ENCODE measurements at places on chromosomes 11 and 22. TPM values are rescaled to one million over a fixed set of nuclear protein-coding genes. Genes with fewer than 3 reads are reported as not detected.

- H3K4me3 ChIP-seq = no peak overlapping the region
- H3K36me3 ChIP-seq = no peaks in the 10 kb centered on the region
- no peak for DNase-seq
- H3K27ac ChIP-seq = no peak overlapping the region
- no peaks in the 10 kb centered on the region for H3K4me1 ChIP-seq
- no peaks in the 10 kb centered on the region for H3K27me3 ChIP-seq
These were observed 9.0 kb downstream of the SCN3B start for GRCh38 chr11:123645286-123645975.

- no peaks in the 10 kb centered on the region for H3K4me1 ChIP-seq
- H3K36me3 ChIP-seq = no peaks in the 10 kb centered on the region
These were observed 156.4 kb upstream of the NARS2 start for GRCh38 chr11:78731027-78731426.

DNA sequence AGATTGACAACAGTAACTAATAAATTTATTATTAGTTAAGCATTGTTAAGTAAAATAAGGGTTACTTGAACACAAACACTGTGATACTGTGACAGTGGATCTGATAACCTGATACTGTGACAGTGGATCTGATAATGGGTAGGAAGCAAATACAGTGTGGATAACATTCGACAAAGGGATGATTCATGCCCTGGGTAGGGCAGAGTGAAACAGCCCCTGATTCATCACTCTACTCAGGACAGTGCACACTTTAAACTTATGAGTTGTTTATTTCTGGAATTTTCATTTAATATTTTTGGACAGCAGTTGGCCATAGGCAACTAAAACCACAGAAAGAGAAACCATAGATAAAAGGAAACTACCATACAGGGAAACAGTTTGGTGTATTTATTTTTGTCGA is 60.8 kb upstream of the CTSC start:
- peaks cover 42% of the 10 kb centered on the region for H3K4me1 ChIP-seq
- H3K36me3 ChIP-seq = no peaks in the 10 kb centered on the region
- H3K4me3 ChIP-seq = no peak overlapping the region
- H3K27me3 ChIP-seq = no peaks in the 10 kb centered on the region

DNA sequence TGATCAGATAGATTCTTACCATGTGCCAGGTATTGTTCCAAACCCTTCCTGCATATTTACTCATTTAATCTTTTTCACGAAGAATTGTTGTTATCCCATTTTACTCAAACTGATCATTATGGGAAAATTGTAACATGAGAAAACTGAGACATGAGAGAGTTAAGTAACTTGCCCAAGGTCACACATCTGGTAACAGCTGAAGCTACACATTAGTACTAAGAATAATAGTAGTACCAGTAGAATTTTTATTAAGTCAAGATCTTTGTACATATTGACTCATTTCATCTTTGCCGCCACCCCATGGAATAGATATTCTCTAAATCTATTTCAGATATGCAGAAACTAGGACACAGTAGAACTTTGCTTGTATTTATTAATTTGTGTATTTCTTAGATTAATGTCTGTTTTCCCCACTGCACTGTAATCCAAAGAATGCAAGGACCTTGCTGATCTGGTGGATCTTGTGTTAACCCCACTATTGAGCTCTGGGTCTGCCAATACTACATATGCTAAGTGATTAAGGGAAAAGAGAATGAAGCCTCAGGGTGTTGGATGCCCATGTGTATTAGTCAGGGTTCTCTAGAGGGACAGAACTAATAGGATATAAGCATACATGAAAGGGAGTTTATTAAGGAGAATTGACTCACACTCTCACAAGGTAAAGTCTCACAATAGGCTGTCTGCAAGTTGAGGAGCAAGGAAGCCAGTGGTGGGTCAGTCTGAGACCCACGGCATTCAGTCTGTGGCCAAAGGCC is 72.8 kb downstream of the PARVA start:
- H3K27me3 ChIP-seq = no peaks in the 10 kb centered on the region
- no peak for DNase-seq
- H3K36me3 ChIP-seq = no peaks in the 10 kb centered on the region
- H3K27ac ChIP-seq = no peak overlapping the region
- H3K4me1 ChIP-seq = peaks cover 16% of the 10 kb centered on the region
- no peak overlapping the region for H3K4me3 ChIP-seq

- H3K27me3 ChIP-seq = no peaks in the 10 kb centered on the region
- no peaks in the 10 kb centered on the region for H3K4me1 ChIP-seq
- no peaks in the 10 kb centered on the region for H3K36me3 ChIP-seq
- no peak overlapping the region for H3K27ac ChIP-seq
- DNase-seq = peak; percentile 37
These were observed 54.6 kb upstream of the CHRM4 start for GRCh38 chr11:46445920-46446771.

The TIMP3 gene
- 2.0 TPM for total RNA-seq

DNA sequence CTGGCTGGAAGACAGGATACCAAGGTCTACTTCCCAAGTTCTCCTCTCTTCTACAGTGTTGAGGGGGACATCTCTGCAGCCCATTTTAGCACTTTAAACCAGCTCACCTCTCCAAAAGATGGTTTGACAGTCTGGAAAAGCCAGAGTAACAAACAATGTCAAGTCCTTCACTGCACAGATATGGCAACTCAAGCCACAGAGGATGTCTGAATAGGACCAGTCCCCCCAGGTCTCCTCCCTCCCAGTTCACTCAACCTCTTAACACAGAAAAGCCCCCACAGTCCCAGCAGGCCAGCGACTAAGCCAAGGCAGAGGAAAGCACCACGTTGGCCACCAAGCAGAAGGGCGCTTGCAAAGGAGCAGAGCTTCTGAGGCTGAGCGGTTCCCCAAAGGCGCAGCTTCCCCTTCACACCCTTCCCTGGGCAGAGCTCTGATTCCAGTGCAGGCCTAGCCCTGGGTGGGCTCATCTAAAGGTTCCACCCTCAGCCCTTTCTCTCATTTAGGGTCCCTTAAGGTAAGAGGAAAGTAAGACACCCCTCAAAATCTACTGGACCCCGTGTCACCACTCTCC is 62.7 kb downstream of the PAK1 start:
- H3K4me1 ChIP-seq = peaks cover 25% of the 10 kb centered on the region
- no peak for DNase-seq
- H3K27ac ChIP-seq = no peak overlapping the region
- H3K27me3 ChIP-seq = no peaks in the 10 kb centered on the region
- H3K36me3 ChIP-seq = no peaks in the 10 kb centered on the region
- H3K4me3 ChIP-seq = peak overlapping the region; percentile 33

The OR10G4 gene
- total RNA-seq = not detected

DNA sequence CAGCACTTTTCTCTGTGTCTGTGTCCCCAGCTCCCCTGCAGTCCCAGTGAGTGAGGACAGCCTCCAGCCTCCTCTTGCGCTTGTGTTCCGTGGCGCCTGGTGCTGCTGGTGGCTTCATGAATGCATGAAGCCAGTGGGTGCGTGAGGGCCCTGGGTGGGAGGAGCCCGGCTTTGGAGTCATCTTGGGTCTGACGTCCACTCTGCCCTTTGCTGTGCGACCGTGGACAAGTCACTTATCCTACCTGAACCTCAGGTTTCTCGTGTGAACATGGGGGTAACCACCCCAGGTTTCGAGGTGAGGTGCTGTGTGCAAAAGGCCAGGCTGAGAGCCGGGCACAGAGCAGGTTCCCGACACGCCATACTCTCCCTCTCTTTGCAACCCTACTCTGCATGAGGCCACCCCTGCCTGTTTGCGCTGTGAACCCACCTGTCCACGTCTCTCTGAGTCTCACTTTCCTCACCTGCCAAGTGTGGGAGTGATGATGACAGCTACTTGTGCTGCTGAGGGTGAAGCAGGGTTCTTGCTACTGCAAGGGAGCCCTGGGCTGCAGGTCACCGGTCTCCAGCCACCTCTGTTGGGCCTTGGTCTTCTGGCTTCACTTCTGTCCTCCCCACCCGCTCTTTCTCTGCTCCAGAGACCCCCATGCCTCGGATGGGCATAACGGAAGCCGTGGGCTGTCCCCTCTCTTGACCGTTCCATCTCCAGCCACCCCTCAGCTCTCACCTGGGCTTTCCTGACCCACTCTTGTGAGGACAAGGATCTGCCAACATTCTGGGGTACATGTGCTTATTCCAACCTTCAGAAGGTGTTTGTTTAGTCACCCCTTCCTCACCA is 537.6 kb downstream of the TBC1D22A start:
- H3K4me1 ChIP-seq = no peaks in the 10 kb centered on the region
- H3K27me3 ChIP-seq = no peaks in the 10 kb centered on the region
- DNase-seq = no peak
- H3K36me3 ChIP-seq = no peaks in the 10 kb centered on the region

GRCh38 chr11:70146299-70146698 is 56.8 kb upstream of the FADD start:
- H3K4me1 ChIP-seq = no peaks in the 10 kb centered on the region
- DNase-seq = no peak
- no peaks in the 10 kb centered on the region for H3K27me3 ChIP-seq
- no peak overlapping the region for H3K27ac ChIP-seq

GRCh38 chr11:92779746-92780145 is 189.7 kb upstream of the MTNR1B start:
- no peaks in the 10 kb centered on the region for H3K4me1 ChIP-seq
- H3K4me3 ChIP-seq = no peak overlapping the region
- DNase-seq = no peak
- H3K27ac ChIP-seq = no peak overlapping the region
- H3K36me3 ChIP-seq = no peaks in the 10 kb centered on the region

The APOA4 gene
- total RNA-seq = not detected

- no peaks in the 10 kb centered on the region for H3K27me3 ChIP-seq
- H3K27ac ChIP-seq = no peak within 1 kb of the TSS
- no peak for DNase-seq
- H3K4me3 ChIP-seq = no peak within 1 kb of the TSS
- no peaks in the 10 kb centered on the region for H3K4me1 ChIP-seq
These were observed at the start of gene FOLR1 for GRCh38 chr11:72191961-72192381. Gene FOLR1, plus strand, starts transcription at chr11:72192140. Its CDS starts 34 bp downstream, at chr11:72192174.

DNA sequence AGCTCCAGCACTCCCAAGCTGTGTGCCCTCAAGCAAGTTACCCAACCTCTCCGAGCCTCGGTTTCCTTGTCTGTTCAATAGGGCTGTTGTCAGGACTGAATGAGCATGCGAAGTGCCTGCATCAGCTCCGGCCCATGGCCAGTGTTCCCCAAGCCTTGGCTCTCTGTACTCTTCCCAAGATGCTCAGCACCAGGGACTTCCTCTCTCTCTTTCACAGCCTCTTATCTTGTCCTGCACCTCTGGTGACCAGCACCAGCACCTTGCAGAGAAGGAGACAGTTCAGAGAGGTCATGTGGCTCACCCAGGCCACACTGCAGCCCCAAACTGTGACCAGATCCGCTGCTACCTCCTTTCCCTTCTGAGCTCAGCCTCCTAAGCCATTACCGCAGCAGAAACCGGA is 120.3 kb upstream of the ANO1 start:
- H3K4me1 ChIP-seq = peaks cover 9% of the 10 kb centered on the region
- no peak overlapping the region for H3K4me3 ChIP-seq
- no peak overlapping the region for H3K27ac ChIP-seq

DNA sequence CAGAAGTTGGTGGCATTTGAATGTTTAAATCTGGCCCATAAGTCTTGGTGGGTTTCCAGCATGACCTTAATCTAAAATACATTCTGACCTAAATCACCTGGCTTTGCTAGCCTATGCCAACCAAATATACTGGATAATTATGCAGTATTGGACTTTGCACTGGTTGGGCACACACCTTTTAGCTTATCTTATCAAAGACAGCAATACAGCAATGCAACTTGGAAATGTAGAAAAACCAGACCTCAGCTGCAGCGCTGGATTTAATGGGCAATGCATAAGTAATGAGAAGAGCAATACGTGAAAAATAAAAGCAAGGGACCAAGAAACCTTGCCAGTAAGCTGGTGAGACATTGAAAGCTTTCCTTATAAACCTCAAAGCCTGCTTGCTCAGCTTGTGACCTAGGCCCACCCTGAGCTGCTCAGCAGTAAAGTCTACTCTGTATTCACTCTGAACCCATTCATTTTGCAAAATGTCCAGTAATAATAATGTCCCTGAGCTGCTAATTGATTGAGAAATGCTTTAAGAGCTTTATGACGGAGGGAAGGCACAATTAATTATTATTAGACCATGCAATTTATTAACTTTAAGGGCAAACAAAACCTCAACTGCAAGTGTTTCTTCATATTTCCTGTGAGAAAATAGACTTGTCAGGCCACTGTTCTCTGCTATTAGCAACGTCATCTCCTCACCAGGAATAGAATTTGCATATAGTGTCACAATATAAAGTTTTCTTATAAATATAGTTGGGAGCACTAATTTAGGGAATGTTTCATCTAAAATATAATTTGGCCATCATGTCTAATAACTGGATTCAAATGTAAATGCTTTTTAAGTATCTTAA is 49.4 kb upstream of the CEP295 start:
- H3K4me3 ChIP-seq = no peak overlapping the region
- DNase-seq = no peak
- no peaks in the 10 kb centered on the region for H3K36me3 ChIP-seq
- no peaks in the 10 kb centered on the region for H3K4me1 ChIP-seq

DNA sequence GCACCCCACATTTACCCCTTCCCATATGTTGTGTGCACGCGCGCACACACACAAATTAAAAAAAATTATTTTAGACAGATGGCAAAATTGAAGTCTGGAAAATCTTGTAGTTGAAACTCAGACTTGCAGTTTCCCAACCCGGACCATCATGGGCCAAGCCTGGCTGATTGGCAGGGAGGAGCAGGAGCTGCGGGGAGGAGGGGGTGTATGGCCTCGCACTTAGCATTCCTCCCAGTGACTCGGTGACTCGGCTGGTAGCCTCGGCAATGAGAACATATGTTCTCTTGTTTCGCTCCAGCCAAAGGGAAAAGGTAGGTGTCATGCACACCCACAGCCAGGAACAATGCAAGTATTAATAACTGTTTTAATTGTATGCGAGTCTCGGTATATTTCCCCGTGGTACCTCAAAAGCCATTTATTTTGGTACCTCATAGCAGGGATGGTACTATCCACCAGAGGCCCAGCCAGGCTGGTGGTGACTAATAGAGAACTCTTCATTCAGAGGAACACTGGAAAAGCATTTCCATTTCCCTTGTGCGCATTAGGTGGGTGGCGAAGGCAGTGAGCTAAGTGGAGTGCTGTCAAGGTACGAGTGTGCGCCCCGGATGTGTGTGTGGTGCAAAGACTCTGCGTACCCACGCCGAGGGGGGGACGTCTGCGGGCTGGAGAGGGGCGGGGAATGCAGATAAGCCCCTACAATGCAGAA is 92.5 kb downstream of the DSCAML1 start:
- H3K4me3 ChIP-seq = no peak overlapping the region
- DNase-seq = no peak
- H3K4me1 ChIP-seq = no peaks in the 10 kb centered on the region
- no peak overlapping the region for H3K27ac ChIP-seq
- no peaks in the 10 kb centered on the region for H3K27me3 ChIP-seq
- no peaks in the 10 kb centered on the region for H3K36me3 ChIP-seq

GRCh38 chr11:9386901-9387300 is 2.4 kb downstream of the IPO7 start:
- no peak overlapping the region for H3K4me3 ChIP-seq
- H3K36me3 ChIP-seq = peaks cover 2% of the 10 kb centered on the region
- no peaks in the 10 kb centered on the region for H3K27me3 ChIP-seq
- H3K4me1 ChIP-seq = peaks cover 18% of the 10 kb centered on the region
- H3K27ac ChIP-seq = no peak overlapping the region
- DNase-seq = no peak

Data from endothelial cell of umbilical vein (primary cell).